ENCODE measurements at places on chromosomes 7 and 10.
A peak's percentile ranks its signal among the peaks of the same experiment; 100 is the strongest.

GRCh38 chr10:62069452-62070178 lies 168.1 kb downstream of the ARID5B start:
- no peak for DNase-seq

DNA sequence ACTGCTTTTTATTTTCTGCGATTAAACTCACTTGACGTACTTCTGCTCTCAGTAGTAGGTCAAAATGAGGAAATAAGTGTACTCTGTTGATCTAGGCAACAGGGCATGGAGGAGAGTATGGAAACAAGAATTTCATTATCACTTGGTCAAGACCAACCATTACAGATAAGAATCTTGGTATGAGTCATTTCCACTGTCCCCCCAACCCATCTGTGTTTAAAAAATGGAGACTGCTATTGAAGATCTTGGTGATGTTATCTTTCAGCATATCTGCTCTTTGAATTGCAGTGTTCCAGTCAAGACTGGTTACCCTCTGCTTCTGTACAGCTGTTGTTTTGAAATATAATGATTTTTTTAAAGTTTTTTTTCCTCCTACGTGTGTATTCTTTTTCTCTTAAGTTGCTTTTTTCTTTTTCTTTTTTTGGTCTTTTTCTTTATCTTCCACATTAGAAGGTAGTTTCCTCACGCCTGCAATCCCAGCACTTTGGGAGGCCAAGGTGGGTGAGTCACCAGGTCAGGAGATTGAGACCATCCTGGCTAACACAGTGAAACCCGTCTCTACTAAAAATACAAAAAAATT lies 11.7 kb downstream of the STAM start:
- no peak for DNase-seq

DNA sequence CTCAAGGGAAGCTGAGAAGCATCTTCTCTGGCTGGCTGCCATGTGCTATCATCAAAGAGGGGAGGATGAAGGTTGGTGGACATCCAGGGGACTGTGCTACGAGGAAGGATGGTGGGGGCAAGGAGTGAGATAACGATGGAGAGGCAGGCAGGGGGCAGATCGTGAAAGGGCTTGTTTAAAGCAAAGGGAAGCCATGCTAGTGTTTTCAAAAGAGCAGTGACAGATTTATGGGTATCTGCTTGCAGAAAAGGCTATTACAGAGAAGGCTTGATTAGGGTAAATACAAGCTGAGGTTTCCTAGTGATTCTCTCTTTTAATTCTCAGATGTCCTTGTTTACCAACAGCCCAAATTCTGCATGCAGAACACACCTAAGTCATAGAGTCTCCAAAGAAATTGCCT lies 88.9 kb upstream of the MKX start:
- no peak for DNase-seq

GRCh38 chr7:28703037-28703765 lies 254.9 kb downstream of the TRIL start:
- DNase-seq: no peak

DNA sequence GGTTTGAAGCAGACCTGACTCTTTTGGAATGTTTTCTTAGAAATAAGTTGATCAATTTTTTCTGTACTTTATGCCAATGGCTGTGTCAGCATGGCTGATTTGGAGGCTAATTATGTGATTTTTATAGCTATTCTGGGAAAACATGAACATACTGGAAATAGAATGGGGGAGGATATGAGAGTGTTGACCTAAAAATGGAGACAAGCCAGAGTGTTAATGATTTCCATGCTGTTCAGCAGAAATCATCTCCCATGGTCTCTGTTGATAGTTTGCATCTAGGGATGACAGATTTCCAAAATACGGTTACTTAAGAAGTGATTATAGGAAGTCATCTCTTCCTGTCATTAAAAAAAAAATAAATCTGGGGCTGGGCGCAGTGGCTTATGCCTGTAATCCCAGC lies 32.7 kb upstream of the DMTF1 start:
- no peak for DNase-seq

- DNase-seq: no peak
Measured at GRCh38 chr10:104304927-104305326, 33.3 kb downstream of the ITPRIP start.

- DNase-seq: peak; percentile 68
Measured at GRCh38 chr10:75294866-75295701, 59.3 kb upstream of the COMTD1 start.

- DNase-seq: no peak
Measured at GRCh38 chr10:51377070-51377931, 303.0 kb downstream of the PRKG1 start.

DNA sequence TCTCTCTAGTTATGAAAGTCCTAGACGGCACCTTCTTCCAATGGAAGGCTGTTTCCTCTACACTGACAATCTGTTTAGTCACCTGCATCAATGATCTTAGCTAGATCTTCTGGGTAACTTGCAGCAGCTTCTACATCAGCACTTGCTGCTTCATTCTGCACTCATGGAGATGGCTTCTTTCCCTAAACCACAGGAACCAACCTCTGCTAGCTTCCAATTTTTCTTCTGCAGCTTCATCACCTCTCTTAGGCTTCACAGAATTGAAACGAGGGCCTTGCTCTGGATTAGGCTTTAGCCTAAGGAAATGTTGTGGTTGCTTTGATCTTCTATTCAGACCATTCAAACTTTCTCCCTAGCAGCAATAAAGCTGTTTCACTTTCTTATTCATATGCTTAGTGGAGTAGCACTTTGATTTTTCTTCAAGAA lies 24.6 kb downstream of the NAMPT start:
- no peak for DNase-seq

GRCh38 chr10:74072503-74072902 lies 74.6 kb downstream of the VCL start:
- DNase-seq: no peak

DNA sequence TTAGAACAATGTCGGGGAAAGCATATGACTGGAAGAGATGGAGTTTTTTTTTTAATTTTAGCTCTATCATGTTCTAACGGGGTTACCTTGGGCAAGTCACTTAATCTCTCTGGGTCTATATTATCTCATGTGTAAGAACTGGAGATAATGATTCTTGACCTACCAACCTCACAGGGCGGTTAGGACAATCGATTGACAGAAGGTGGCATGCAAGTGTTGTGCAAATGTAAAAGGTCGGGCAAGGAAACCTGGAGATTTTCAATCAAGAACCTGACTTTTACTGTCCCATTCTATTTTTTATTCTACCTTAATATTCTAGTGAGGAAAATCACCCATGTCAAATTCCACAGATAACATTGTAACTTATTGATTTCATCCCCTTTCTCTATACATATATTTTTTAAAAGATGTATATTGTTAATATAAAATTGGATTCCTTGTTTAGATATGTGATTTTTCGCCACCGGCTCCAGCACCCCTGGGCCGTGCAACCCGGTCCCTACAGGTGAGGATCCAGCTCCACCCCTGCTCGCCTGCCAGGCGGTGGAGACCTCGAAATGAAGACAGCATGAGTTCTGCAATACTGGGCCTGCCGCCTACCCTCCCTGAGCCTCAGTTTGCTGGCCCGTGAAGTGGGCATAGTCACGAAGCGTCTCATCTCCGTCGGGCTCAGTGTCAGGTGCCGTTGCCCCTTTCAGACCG lies 497.6 kb upstream of the PHF14 start:
- DNase-seq: no peak

DNA sequence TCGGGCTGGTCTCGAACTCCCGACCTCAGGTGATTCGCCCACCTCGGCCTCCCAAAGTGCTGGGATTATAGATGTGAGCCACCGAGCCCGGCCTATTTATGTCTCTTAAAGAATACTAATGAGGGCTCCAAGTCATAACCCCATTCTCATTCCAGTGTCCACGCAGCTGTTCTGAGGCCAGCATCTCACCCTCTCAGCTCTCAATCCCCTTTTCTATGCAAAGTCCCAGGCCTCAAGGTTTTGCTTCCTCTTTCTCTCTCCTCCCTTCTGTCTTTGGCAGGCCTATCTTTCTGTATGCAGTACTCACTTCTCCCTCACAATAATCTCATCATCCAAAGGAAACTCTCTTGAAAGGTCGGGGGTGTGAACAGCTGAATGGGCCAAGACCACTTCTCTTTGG lies 28.0 kb upstream of the VSIR start:
- no peak for DNase-seq

- no peak for DNase-seq
Measured at GRCh38 chr10:88676283-88677060, 12.2 kb downstream of the LIPF start.

GRCh38 chr7:95088536-95089215 lies 181.3 kb downstream of the PPP1R9A start:
- no peak for DNase-seq

DNA sequence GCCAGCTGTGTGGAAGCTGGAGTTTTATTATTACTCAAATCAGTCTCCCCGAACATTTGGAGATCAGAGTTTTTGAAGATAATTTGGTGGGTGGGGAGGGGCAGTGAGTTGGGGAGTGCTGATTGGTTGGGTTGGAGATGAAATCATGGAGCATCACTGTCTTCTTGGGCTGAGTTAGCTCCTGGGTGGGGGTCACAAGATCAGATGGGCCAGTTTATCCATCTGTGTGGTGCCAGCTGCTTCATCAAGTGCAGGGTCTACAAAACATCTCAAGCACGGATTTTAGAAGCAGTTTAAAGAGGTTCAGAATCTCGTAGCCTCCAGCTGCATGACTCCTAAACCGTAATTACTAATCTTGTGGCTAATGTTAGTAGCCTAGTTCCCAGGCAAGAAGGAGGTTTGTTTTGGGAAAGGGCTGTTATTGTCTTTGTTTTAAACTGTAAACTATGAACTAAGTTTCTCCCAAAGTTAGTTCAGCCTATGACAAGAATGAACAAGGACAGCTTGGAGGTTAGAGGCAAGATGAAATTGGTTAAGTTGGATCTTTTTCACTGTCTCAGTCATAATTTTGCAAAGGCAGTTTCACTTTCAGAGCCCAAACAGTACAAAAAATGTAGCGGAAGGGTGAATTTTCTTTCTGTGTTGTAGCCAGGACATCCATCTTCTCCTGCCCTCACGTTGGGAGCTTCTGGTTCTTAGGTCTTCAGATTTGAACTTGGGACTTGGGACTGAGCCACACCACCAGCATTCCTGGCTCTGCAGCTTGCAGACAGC lies 43.1 kb downstream of the KLF6 start:
- DNase-seq: no peak

DNA sequence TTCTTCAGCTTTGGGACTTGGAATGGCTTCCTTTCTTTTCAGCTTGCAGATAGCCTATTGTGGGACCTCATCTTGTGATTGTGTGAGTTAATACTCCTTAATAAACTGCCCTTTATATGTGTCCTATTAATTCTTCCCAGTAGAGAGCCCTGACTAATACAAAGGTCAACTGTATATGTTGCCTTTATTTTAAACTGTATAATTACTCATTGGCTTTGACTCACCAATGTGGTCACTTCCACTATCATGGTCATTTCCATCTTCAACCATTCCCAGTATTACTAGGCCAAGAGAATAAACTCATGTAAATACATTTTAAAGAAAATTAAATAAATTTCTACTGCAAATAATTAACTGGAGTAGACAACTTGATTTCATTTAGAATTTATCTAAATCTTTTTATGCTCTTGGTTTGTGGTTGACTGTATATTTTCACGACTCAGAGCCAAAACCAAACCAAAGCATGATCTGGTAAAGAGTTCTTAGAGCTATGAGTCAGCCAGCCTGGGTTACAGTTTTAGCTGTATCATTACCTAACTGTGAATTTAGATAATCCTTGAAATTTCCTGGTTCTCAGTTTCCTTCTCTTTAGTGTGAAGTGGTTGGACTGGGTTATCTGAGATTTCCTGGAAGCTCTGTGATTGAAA lies 188.4 kb downstream of the PPP1R3A start:
- DNase-seq: no peak

DNA sequence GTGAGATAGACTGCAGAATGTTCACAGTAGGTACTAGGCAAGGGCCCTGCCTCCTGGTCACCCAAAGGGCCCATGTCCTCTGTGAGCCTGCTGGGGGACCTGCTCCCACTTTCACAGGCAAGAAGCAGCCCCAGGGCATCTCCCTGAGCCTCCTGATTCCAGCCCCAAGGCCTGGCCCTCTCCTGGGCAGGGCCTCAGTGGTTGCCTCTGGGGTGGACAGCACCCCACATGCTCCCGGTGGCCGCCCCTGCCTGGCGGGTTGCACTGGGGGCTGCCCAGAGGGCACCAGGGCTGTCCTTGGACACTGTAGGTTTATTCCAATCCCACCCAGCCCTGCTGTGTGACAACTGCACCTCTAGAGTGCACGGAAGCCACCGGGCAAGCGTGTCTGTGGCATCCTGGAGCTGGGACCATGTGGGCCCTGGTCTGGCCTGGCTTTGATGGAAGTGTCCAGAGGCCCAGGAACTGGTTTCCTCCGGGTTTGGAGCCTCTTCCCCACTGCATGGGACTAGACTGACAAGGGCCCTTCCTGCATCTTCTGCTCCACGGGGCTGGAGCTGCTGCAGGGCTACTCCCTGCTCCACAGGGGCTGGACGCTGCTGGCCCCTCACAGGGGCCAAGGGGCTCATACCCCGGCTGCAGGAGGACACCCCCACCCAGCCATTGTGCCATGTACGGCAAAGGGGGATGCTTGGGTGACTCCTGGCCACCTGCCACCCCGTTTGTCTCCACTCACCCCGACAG lies 25.0 kb upstream of the SYCE1 start:
- no peak for DNase-seq

DNA sequence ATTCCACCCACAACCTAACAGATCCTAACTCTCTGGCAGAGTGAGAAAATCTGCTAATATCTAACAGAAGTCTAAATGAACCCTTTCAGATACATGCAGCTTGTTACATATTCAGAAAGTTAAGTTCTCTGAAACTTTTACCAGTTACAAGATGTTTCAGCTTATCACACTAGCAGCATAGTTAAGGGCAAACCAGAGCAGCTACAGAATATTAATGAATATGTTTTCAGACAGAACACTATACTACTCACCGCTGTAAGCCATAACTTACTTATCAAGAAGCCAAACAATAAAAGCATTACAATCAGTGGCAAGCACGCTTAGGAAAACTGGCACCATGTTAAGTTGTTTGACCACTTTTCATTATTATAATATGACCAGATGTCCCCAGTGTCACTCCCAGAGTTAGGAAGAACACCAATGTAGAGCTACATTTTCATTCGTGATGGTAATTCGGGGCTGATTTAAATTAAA lies 2.7 kb downstream of the ITGB1 start:
- DNase-seq: no peak

GRCh38 chr7:107847168-107847835 lies 43.7 kb upstream of the DLD start:
- no peak for DNase-seq

GRCh38 chr7:24704311-24704710 lies 53.0 kb downstream of the GSDME start:
- DNase-seq: no peak

DNA sequence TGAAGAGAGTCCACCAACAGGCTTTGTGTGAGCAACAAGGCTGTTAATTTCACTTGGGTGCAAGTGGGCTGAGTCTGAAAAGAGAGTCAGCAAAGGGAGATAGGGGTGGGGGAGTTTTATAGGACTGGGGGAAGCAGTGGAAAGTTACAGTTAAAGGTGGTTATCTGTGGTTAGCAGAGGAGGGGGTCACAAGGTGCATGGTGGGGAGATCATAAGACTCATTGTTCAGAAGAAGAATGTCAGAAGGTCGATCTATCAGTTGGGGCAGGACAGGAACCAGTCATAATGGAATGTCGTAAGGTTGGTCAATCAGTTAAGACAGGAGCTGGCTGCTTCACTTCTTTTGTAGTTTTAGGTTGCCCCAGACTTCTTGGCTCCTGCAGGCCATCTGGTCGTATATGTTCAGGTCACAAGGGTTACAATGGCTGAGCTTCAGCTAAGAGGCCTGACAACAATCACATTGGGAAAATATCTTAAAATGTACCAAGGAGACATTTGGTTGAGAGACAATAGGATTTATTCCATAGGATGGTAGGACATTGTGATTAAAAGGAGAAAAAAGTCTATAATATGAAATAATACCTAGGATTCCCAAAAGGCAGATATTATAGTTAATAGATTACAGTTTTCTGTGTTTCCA lies 356.4 kb downstream of the ANKRD7 start:
- no peak for DNase-seq

GRCh38 chr7:116525298-116525912 lies 569 bp downstream of the CAV1 start:
- peak; percentile 28 for DNase-seq

All from activated naive CD4-positive, alpha-beta T cell treated with Interleukin-2 at 50 U/mL for 16 hours (primary cell).